ENCODE measurements at places on chromosomes 12 and 14.

DNA sequence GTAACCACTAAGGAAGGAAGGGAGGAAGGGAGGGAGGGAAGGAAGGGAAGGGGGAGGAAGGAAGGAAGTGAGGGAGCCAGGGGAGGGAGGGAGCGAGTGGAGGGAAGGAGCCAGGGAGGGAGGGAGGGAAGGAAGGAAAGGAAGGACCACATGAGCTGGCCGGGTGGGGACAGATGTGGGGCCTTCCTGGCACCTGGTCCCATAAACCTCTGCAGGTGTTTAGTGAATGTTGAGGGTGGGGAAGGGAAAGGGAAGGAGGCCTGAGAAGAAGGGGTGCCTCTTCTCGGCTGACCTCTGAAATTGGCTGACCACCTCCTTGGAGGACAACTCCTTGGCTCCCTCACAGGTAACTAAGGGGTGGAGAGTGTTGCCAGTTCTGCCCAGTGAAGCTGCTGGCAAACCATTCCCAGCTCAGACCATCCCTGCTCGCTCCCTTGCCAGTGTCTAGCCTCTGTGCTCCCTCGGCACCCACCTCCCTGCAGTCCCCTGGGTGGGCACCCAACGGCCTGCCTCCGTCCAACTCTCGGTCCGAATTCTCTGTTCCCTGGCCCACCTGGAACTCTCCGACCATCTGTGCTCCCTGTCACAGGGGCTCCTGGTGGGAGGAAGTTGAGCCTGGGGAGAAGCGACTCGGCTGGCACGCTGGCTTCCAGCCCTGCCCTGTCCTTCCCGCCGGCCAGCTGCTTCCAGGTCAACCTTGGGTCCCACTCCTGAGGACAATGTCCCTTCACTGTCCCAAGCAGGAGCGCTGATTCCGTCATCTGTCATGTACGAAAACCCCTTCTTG lies 12.2 kb upstream of the PPP1R13B start:
- no peak for DNase-seq

- DNase-seq, result no peak
Measured at GRCh38 chr12:113208041-113208934, 13.0 kb upstream of the TPCN1 start.

DNA sequence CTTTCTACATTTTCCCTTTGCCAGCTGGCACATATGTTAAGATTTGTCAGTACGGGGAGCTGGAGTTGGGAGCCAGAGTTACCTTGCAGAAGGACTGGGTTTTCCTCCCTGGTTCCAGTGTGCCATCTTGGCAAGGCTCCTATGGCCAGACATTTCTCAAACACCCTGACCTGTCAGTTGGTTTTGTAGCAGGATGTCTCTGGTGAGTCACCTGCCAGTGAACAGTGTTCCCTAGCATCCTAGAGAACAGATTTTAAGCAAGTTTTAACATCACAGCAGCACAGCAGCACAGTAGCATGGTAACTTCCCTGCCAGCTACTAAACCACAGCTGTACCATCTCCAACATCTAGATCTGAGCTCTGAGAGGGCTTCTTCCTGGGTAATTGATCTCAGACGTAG lies 26.2 kb upstream of the KTN1 start:
- no peak for DNase-seq

- no peak for DNase-seq
Measured at GRCh38 chr12:103851127-103851526, 10.1 kb upstream of the NT5DC3 start.

GRCh38 chr12:103626498-103626897 lies 39.4 kb downstream of the STAB2 start:
- no peak for DNase-seq

DNA sequence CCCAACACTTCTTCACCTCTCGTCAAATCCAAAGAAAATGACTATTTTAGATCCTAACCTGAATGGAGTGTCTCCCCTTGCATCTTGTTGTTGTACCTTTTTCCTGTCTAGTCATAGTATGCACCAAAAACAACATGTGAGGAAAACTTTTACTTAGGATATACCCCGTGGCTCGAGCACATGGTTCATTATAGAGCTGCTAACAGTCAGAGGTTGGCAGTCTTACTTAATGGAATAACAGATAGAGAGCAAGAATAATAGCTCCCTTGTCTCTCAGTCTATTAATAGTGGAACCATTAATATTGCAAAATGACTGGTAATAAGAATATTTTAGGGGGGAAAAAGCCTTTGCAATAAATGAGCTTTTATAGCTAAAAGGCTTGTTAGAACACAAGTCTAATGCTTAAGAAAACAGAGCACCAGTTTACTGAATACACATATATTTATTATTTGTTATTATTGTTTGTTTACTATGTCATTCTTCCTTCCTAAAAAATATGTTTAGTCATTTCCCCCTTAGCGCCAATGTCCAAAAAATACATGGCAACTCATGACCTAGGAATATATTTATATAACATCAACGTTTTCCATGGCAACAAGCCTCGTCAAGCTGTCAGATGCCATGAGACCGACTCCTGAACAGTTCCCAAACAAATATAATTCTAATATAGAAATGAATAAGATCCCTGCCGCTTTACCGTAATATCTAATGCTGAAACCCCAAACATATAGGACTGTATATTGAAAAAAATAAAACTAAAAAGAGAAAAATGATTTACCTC lies 592.4 kb downstream of the SOX5 start:
- no peak for DNase-seq

GRCh38 chr12:47095446-47096236 lies 15.9 kb upstream of the AMIGO2 start:
- no peak for DNase-seq

DNA sequence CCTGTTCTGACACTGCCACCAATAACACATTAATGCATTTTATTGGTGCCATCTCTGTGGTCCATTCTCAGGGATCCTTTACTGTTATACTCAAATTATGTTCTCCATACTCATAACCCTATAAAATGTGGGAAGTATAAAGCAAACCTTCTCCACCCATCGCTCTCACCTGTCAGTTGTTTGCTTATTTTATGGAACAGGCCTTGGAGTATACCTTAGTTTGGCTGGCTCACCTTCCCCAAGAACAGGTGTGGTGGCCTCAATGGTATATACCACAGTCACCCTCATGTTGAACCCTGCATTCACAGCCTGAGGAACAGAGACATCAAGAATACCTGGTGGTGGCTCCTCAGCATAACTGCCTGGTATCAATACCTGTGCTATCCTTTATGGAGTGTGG lies 308.4 kb upstream of the STXBP6 start:
- DNase-seq, result no peak
